ENCODE measurements at places on chromosomes 5 and 9.

DNA sequence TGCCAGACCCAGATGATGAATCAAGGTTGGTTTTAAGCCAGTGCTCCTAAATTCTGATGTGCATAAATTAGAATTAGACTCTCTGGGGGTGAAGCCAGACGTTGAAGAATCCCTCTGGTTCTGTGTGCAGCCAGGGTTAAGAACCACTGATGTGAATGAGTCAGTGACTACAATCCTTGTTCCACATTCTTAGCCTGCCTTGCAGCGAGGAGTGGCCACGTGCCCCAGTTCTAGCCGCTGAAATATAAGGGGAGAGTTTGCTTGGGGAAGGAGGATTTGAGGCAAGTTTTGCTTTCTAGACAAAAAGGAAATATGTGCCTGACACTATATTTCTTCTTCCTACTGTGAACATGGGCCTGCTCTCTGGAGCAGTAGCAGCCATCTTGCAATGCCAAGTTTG lies 34.2 kb upstream of the MSH3 start:
- no peak for DNase-seq

GRCh38 chr5:106962464-106963230 lies 708.1 kb downstream of the EFNA5 start:
- DNase-seq: no peak

DNA sequence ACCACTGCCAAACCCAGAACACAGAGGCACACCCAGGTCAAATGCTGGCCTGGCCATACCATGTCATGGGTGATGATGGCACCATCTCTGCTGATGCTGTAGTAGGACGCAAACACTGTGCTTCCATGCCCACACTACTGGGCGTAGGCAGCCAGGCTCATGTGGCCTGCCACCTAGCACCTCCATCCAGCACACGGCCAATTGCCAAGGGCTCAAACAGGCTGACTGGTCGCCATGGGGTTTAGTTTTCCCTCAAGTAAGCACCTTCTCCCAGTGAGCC lies 39.4 kb downstream of the BICD2 start:
- DNase-seq: no peak

- no peak for DNase-seq
These were observed 158.6 kb upstream of the PPP1R26 start for GRCh38 chr9:135320943-135321342.

GRCh38 chr5:103821361-103821760 lies 258.8 kb upstream of the NUDT12 start:
- DNase-seq: no peak

DNA sequence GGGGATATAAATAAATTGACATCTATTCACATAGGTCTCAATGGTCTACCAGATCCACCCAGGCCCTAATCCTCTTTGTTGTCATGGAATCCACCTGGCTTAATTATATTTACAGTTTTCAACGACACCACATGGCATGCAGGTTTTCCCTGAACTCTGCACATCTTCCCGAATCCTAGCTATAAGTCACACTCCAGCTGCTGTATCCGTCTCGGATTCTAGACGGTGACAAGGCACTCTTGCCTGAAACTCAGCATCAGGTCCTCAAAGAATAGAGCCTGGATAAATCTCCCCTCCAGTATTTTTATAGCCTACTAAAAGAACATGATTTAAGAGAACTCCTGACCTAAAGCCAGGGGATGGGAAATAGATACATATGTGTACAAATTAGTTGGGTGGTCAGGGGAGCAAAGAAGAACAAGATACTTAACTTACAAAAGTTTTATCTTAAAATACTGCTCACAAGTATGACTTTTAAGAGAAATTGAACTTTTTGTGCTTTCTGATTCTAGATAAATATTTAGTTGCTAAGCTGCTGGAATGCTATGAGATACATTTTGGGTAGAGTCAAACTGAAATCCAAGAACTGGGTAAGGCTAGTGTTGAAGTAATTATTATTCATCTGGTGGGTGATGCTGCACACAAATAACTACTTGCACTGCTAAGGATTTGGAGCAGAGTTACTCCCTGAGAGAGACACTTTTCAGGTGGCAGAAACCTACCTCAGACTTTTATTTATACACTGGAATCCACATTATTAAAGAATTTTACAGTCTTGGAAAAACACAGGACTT lies 187.3 kb downstream of the EFNA5 start:
- no peak for DNase-seq

DNA sequence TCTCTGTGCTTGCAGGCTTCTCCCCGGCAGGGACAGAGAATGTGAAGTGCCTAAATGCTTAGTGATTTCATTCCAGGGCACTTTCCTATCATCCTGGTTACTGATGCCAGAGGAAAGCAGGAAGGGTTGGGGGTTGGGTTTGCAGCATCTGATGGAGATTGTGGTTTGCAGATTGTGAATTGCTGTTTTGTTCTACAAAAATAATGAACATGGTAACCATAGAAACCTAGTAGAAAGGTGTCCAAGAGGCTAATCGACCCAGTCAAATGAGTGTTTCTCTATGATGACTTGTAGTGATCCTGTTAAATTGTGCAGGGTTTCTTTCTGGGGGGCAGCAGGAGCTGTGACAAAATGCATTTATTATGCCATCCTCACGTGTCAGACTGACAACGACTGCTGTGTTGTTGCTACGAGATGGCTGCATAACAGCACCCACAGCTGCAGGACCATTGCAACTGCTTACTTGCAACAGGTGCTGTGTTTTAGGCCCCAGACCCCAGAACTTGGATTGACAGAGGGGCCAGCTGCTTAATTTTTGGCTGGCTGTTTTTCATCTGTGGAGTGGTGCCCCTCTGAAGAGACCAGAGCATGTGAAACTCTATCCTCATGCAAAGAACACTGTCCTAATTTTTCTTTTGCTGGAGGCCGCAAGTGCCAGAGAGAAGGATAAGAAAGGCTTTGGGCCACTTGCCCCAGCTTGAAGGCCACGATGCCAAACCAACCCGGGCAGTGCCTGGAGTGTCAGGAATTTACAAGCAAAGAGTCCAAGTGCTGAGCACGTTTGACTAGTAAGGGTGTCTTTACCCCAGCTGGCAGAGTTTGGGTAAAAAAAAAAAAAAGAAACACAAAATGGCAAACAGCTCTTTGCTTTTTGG lies 397.8 kb downstream of the GADD45G start:
- DNase-seq: no peak

DNA sequence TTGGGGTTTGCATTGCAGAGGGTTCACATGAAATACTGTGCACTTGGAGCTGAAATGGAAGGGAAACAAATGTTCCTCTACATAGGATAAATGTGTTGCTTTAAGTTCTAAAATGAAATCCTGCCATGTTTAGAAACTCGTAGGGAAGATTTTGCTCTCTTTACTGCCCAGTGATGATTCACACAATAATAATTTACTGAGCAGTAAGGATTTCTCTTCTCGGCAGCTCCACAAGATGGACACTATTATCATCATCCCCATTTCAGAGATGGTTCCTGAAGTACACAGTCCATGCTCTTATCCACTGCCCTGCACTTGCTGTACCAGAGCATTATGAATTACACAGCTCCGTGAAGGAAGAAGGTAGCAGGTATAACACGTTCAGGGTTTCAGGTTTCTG lies 4.1 kb downstream of the HACD4 start:
- no peak for DNase-seq

All from stimulated activated CD8-positive, alpha-beta memory T cell treated with anti-CD3 and anti-CD28 coated beads, Interleukin-15, amount 100 ng/mL, for 4 hours (primary cell).